ENCODE measurements at places on chromosomes 11 and 22. TPM values are rescaled to one million over a fixed set of nuclear protein-coding genes. Genes with fewer than 3 reads are reported as not detected.

- DNase-seq: no peak
These were observed 64.2 kb downstream of the PTPRJ start for GRCh38 chr11:48044577-48044976.

TOM1 gene
- 23.5 TPM for total RNA-seq

CTNND1 gene
- 165 TPM for total RNA-seq

GRCh38 chr11:70672991-70673653, 274.8 kb downstream of the CTTN start:
- no peak for DNase-seq

SLC22A6 gene
- not detected for total RNA-seq

- DNase-seq: no peak
These were observed 115.7 kb downstream of the ENTHD1 start for GRCh38 chr22:39777716-39778454.

HORMAD2 gene
- total RNA-seq: not detected

GRCh38 chr22:37310815-37311595, 28.7 kb downstream of the CYTH4 start:
- no peak for DNase-seq

C11orf24 gene
- total RNA-seq: 53.7 TPM

DNA sequence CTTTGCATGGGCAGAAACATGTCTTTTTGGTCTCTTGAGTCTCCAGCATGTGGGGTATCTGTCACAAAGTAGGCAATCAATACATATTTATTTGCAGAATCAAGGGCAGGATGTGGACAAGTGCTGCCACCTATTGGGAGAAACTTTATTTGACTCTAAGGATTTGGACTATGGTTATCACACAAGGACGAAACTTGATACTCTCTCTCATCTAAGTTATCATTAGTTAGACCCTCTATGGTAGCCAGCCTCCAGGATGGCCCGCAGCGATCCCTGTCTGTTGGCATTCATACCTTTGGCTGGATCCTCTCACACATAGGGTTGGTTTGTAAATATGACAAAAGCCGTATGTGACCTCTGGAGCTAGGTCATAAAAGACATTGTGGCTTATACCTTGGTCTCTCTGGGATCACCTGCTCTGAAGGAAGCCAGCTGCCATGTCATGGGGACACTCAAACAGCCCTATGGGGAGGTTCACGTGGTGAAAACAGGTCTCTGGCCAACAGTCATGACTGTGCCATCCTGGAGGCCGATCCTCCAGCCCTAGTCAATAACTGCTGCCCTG, 1.1 kb upstream of the FBXO7 start:
- DNase-seq: no peak

- no peak for DNase-seq
These were observed 77.3 kb downstream of the ARFGAP2 start for GRCh38 chr11:47099214-47099917.

- peak; percentile 23 for DNase-seq
These were observed 114.1 kb downstream of the SERGEF start for GRCh38 chr11:17898782-17899181.

UPK3A gene
- total RNA-seq: 0.23 TPM

DNA sequence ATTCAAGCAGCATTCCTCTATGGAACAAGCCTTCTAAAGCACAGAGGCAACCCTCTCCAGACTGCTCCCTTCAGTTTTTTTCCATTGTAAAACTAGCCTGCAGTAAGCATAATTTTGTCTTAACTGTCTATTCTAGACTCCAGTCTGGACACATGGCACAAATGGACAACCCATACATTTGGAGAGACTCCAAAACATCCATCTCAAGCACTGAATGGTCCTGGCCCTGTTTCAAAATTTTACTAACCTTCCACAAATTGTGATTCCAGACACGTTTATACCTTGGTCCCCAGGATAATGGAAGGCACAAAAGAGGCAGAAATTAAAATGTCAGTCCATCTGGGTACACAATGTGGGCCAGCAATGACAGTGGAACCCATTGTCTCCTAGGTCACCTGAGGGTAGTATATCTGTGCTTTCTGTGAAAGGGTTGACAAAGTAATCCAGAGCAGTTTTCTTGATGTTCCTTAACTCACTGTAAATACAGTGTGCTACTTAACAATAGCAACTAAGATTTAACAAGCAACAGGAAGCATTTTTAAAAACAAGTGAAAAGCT, 16.2 kb upstream of the SESN3 start:
- DNase-seq: no peak

GRCh38 chr11:12282676-12283075, 94.7 kb upstream of the PARVA start:
- no peak for DNase-seq

DNA sequence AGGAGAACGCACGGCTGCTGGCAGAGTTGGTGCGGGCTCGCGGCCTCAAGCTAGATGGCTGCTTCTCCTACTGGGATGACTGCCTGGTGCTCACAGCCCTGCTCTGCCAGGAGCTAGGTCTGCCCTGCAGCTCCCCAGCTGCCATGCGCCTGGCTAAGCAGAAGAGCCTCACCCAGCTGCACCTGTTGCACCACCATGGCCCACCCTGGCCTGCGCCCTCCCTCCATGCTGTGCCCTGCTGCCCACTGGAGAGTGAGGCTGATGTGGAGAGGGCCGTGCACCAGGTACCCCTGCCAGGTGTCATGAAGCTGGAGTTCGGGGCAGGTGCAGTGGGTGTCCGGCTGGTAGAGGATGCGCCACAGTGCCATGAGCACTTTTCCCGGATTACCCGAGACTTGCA, 4.8 kb upstream of the RPS6KB2 start:
- DNase-seq: no peak

NCF4 gene
- total RNA-seq: not detected

YAP1 gene
- 98.9 TPM for total RNA-seq

DLG2 gene
- total RNA-seq: 17.5 TPM

DNA sequence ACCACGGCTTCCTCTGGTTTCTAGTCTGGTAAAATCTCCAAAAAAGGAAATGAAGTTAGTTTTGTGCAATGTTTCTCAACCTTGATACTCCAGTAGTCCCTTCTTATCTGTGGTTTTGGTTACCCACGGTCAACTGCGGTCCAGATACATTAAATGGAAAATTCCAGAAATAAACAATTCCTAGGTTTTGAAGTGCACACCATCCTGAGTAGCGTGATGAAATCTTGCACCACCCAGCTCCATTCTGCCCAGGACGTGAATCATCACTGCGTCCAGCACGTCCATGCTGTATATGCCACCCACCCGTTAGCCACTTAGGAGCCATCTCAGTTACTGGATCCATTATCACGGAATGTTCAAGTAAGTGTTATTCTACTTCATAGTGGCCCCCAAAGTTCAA, 117.0 kb downstream of the FBXO7 start:
- DNase-seq: no peak

DNA sequence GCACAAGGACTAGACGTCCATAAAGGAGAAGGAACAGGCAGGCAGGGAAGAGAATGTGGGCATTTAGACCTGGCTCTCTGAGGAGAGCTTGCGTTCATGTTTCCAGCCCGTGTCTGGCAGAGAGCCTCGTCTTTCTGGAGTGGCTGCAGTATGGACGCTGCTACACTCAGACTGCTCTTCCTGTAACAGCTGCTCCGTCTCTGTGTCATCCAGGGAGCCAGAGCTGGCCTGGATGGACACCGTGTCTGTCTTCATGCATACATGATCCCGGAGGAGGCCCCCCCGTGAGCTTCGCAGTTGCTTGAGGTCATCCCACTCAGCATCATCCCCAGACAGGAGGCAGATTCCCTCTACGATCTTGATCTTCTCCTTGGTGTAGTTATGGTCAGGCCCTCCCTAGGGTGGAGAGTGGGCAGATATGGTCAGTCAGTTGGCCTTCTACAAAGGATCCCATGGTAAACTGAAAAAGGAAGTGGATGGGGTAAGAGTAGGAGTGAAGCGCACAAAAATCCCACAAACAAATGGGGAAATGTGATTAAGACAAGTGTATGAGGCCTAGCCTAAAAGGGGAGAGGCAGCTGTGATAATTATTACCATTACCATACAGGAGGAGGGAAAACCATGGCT, 13.0 kb upstream of the CKAP5 start:
- DNase-seq: no peak

DNA sequence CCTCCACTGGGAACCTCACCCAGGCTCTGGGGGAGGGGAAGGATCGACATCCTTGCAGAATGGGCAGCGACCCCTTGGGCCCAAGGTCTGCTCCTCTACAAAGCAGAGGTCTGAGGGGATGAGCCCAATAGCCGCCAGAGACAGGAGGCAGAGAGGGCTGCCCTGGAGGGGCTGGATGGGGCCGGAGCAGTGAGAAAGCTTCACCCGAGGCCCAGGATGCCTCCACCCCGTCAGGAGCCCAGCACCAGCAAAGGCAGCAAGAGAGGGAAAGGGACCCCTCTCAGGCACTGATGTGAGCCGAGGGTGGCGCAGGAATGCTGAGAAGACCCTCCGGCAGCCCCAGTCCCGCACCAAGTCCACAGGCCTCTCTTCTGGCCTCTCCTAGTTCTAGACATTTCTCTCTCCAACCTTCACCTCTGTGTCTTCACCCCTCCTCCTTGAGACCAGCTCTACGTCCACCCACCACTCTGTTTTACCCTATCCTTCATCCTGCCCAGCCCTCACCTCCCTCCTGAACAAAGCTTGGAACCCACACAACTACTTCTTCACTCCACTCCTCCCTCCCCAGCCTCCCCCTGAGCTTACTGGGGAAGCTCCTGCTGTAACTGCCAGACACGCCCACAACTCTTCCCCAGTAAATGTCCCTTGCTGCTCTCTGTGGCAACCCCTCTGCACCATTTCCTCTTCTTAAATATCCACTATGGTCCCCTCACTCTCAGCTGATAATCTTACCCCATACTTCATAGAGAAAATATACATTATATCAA, 131.9 kb downstream of the MPPED1 start:
- no peak for DNase-seq

Data from WTC11 (cell line).